ENCODE measurements at places on chromosomes 2 and 18. TPM values are rescaled to one million over a fixed set of nuclear protein-coding genes. Genes with fewer than 3 reads are reported as not detected.

HMSD gene
- 0.07 TPM for polyA plus RNA-seq

CABLES1 gene
- 25.3 TPM for polyA plus RNA-seq

KCNIP3 gene
- polyA plus RNA-seq = 14.1 TPM

ADGRF3 gene
- not detected for polyA plus RNA-seq

GATA6 gene
- polyA plus RNA-seq = 30.5 TPM

EPAS1 gene
- polyA plus RNA-seq = 202 TPM

PDE1A gene
- polyA plus RNA-seq = 4.9 TPM

IL36B gene
- polyA plus RNA-seq = not detected

ABHD1 gene
- 0.79 TPM for polyA plus RNA-seq
